ENCODE measurements at places on chromosomes 4 and X.

- no peak for DNase-seq
Measured at GRCh38 chrX:107448998-107449835, at the start of gene FRMPD3. FRMPD3 (plus strand) TSS chrX:107449652; CDS start chrX:107526589, 76,937 bp downstream.

- peak; percentile 76 for DNase-seq
Measured at GRCh38 chr4:116358633-116359222, 726.6 kb downstream of the TRAM1L1 start.

DNA sequence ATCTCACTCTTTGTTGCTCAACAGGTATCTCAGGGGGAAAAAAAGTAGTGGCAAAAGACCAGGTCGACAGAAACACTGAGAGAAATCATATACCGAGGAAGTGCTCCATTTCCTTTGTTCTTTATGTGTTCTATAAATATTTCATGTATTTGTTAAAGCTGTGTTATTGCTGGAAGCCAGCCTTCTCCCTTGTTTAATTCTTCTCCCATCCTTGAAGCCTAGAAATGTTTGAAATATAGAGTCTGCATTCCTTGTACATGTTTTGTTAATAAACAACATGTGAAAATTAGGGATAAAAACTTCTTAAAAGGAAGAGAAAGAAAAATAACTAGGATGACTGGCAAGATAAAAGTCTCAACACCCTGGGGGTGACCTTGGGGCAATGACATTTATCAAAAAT lies 186.2 kb downstream of the ANKRD50 start:
- peak; percentile 29 for DNase-seq

GRCh38 chrX:41870719-41871151 lies 52.6 kb downstream of the CASK start:
- no peak for DNase-seq

GRCh38 chrX:134925551-134925950 lies 65.2 kb upstream of the SMIM10 start:
- DNase-seq: no peak

GRCh38 chrX:25650216-25650820 lies 487.8 kb upstream of the MAGEB18 start:
- DNase-seq: no peak

- DNase-seq: no peak
Measured at GRCh38 chr4:55424791-55425190, 29.0 kb downstream of the TMEM165 start.

DNA sequence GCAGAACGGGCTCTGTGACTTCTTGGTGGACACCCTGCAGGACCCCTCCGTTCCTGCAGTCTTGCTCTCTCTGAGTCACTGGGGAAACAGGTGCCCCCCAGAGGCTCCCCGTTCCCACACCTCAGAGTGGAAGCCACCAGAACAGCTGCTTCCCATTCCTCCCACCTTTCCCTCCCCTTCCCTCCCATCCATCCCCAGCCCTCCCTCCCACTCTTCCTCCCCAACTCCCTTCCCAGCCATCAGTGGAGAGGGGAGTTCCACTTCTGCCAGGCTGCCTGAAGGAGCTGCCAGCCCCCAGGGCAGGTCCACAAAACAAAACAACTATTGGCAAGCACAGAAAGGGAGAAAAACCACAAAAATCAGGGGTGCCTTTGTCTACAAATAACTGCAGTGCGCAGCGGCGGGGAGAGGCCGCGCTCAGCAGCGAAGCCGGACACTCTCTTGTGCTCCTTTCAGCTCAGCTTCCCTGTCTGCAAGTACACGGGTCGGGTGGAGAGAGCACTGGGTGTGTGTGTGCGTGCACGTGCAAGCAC lies 8.1 kb downstream of the SSR4 start:
- no peak for DNase-seq

DNA sequence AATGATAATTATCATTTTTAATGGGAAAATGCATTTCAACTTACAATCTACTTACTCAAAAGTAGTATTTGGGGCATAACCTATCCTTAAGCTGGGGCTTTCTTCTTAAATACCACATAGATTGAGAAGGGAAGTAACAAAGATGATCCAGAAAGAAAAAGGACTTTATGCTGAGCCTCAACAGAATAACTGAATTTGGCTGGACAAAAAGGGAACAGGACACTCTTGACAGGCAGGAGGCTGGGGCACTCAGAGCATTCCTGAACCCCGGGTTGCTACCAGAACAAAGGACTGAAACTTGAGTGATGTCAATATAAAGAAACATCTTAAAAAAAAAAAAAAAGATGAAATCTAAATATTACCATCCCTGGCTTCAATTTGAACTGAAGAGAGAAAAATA lies 23.9 kb downstream of the RELL1 start:
- DNase-seq: peak; percentile 5

GRCh38 chr4:47106561-47106960 lies 75.2 kb downstream of the GABRB1 start:
- DNase-seq: no peak
